ENCODE measurements at places on chromosomes 7 and 10.
A peak's percentile ranks its signal among the peaks of the same experiment; 100 is the strongest.

DNA sequence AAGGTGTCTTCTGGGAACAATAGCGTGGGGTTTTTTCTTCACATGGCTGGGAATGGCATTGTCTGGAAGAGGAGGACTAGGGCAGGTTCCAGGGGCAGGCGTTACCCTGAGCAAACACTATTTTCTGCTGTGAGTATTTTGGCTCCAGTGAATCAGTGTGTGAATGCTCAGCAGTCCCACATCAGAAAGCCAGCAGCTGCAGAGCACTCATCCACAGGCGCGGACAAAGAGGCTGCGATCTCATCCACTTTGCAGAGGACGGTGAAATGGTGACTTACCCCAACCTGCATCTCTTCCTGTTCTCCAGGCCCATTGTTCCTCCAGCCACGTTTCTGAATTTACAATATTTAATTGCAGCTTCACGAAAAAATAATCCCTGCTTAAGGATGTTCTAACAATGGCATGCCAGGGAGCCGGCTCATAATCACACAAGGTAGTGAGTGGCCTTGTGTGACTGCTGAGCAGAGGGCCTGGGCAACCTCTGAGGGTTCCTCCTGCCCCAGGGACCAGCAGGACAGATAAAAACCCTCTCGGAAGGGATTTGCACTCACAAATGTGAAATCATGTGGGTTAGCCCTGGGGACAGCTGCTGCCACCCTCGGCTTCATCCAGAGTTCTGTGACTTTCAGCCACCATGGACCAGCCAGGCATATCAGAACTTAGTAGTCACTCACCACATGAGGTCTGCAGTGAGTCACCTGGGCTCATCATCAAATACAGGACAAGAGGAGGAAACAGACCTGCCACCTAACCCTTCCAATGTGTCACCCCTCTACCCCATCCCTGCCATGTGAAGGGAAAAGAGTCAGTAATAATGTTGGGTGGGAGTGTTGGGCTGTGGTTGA, 65.0 kb upstream of the EN2 start:
- DNase-seq, result no peak

DNA sequence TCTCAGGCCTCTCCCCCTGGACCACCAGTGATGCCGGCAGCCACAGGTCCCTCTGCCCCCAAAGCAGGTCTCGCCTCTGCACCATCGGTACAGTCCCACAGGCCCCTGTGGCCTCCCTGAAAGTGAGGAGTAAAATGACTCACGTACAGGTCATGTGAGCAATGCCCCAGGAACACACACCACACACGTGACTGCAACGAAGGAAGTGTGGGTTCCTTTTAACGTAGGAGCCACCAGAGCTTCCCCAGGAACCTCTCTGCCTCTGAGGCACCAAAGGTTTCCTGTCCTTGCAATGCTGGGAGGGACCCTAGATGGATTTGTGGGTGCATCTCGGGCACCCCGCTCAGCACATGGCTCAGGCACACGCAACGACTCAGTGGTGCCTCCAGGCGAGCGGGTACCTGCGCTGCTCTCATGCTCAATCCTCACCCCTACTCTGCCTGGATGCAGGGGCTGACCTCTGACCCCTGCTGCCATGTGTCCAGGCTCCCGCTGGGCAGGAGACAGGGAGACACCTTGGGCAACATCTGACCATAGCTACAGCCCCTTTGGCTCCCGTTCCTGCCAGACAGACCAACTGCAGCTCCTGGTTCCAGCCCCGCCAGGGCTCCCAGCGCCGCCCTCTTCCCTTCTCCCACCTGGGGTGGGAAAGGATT, 120.7 kb downstream of the PRKAG2 start:
- DNase-seq, result peak; percentile 62

GRCh38 chr7:111499027-111499426, 63.3 kb downstream of the IMMP2L start:
- peak; percentile 2 for DNase-seq

DNA sequence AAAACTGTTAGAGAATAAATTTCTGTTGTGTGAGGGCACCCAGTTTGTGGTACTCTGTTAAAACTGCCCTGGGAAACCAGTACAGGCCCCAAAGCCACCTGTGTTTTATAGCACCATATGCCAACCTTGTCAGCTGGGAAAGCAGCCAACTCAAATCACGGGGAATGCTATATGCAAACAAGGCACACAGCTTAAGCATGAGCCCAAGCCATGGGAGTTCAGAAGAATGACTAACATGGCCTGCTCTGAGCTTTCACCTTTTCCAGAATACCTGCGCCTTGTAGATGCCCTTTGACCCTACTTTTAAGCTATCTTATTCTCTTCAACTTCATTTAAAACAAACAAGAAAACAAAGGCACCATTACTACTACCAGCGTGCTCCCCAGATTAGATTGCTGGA, 5.5 kb upstream of the SLC25A13 start:
- no peak for DNase-seq

DNA sequence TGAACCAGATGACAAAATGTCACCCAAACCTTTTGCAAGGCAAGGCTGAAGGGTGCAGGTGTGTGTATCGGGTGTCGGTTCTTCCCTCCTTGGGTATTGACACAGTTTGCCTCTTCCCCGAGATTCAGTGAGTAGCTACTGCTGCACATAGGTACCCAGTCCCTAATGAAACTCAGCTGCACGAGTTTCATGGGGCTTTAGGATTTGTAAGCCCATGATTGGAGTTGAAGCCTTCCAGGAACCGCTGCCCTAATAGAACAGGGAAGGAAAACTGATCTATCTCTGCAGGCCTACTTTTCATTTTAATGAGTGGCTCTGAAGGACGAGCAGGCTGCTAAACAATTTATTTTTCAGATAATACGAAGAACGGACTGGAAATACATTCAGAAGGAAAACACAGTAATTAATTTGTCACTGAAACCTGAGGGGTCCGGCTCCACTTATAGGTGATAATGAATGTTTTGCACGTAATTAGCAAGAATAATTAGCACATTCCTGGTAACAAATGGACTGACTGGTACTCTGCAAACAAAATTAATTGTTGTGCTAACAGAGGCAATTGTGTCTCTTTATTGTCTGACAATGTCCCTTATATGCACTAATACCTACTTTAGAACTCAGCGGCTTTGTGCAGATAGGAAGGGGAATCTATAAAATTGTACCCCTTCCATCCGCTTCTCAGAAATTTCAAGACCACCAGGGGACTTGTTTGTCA, 49.6 kb upstream of the FZD8 start:
- no peak for DNase-seq
